AG04449 (cell line): ENCODE measurements at places on chromosomes 16 and 17.

- no peak for DNase-seq
These were observed 7.0 kb upstream of the CYB561 start for GRCh38 chr17:63452962-63453551.

- DNase-seq, result no peak
These were observed 52.6 kb downstream of the RNF213 start for GRCh38 chr17:80313160-80313829.

DNA sequence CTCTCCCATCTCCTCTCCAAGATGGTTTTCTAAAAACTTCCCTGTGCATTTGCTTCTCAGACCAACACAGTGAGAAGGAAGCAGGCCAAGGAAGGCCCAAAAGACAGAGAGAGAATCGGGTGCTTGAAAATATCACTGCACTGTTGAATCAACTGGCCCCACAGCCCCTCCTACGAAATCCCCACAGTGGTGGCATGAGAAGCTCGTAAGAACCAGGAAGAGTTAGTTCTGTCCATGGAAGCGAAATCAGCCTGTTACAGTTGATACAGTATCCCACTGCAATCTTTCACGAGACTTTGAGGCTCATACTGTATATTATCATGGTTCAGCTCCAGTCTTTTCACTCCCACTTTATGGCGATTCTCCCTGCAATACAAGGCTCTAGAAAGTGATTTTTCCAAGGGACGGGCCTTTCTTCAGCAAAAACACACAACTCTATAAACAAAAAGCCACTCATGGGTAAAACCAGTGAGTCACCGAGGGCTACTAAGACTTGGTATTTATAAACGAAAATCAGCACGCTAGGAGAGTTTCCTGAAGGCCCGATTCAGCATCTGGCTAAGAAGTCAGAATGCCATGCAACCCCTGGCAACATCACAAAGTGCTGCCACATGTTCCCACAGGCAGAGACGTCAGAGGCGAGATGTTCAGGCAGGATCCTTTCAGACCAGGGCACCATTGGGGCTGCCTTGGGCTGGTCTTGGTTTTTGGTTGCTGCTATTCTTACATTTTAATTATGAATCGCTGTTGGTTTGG lies 185.7 kb downstream of the IRX5 start:
- DNase-seq, result peak; percentile 64

GRCh38 chr17:82320956-82321927 lies 3.8 kb upstream of the CD7 start:
- DNase-seq, result no peak

DNA sequence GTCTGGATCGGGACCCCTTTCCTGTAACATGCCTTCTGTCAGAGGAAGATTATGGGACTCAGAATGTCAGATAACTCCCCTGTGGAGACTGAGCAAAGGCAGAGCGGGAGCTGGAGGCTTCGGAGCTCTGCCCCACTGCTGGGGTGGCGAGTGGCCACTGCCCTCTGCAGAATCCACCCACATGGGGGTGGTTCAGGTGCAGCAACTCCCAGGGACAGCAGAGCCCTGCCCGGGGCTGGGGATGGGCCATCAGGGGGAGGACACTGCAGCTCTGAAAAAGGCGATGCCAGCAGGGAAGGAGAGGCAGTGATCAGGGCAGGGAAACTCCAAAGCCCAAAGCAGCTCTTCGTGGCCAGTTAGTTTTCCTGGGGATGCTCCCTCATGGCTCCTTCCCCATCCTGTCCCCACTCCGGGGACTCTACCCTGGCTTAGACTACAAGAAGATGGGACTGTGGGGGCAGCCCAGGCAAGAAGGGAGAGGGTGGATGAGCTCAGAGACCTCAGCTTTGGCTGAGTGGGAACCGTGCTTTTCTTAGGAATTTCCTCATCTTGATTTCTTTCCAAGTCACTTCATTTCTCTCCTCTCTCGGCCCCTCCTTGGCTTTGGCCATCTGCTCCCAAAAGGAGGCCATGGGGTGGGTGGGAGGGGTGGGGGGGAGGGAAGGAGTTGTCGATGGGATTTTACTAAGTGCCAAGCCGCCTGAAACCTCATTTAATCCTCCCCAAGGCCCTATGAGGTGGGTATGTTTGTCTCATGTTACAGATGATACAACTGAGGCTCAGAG lies 4.0 kb downstream of the CA4 start:
- no peak for DNase-seq

DNA sequence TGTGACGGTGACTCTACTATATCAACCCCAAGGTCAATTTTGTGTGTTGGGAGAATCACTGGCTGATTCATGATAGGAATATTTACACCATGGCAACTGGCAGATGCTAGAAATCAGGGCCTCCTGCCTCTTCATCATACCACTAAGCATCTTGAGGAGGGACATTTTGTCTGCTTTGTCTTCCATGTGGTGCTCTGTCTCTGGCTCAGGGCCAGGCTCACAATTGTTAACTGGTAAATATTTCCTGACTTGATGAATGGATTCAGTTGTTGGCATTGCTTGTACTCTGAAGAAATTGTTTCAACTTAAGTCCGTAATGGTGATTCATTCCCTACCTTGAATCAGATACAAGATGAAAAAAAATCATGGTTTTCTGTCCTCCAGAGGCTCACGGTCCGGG lies 292.7 kb downstream of the HAPSTR1 start:
- DNase-seq, result no peak

DNA sequence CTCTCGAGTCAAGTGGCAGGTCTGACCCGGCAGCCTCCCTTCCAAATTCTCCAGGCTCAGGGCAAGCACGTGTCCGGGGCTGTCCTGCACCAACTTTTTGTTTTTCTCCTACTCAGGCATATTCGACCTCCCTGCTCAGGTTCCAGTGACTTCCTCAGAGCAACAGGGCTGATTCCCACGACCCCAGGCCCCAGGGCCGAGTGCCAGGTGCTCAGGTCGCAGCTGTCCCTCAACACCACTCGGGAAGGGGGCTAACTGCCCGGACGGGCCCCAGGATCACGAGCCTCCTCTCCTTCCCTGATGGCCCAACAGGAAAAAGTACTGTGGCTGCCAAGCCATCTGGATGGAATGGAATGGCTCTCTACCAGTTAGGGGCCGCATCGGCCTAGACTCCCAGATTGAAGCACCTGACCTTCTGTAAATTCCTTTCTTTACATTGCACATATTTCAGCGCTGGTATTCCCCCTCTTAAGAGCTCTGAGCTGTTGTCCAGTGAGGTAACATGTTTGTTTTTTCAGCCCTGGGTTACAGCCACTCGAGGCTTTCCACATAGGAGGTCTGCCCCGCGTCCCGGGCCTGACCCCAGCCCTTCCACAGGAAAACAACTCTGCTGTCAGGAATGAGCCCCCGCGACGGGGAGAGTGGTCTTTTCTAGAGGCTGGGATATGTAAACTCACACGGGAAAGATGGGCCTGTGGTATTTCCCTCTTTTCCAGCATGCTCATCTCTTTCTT lies 25.0 kb downstream of the NXN start:
- DNase-seq, result peak; percentile 86

GRCh38 chr17:28841901-28842281 lies 699 bp downstream of the FAM222B start:
- DNase-seq, result no peak

- no peak for DNase-seq
These were observed 93.7 kb downstream of the SDK2 start for GRCh38 chr17:73550556-73550955.

GRCh38 chr17:49932138-49932723 lies 36.8 kb upstream of the DLX4 start:
- DNase-seq, result no peak

GRCh38 chr16:27267037-27267677 lies 1.4 kb downstream of the NSMCE1 start:
- DNase-seq, result no peak

DNA sequence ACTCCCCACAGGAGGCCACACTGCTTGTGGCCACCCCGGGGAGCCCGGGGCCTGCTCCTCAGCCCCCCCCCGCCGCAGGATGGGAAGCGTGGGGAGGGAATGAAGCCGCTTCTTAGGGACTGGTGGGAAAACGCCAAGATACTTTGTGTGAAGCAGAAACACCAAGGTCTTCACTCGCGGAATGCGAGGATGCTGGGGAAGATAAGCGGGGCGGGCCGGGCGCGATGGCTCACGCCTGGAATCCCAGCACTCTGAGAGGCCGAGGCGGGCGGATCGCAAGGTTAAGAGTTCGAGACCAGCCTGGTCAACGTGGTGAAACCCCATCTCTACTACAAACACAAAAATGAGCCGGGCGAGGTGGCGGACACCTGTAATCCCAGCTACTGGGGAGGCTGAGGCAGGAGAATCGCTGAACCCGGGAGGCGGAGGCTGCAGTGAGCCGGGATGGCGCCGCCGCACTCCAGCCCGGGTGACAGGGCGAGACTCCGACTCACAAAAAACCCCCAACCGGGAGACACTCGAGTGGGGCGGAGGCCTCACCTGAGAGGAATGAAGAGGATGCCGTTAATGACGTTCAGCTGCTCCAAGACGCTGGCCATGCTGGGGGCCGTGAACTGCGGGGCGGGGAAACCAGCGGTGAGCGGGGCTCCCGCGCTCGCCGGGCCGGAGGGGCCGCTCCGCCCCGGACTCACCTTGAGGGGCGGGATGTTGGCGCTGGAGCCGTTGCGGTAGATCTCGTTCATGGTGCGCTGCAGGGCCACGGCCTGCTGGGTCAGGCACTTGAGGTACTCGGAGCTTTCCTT lies 20.3 kb downstream of the CLUH start:
- no peak for DNase-seq

- DNase-seq, result no peak
These were observed 500.1 kb downstream of the MAF start for GRCh38 chr16:79100447-79100846.

GRCh38 chr17:58317421-58318064 lies 11.1 kb downstream of the TSPOAP1 start:
- peak; percentile 17 for DNase-seq

- DNase-seq, result no peak
These were observed 1.4 kb downstream of the SARM1 start for GRCh38 chr17:28372945-28373274.

GRCh38 chr17:7352503-7352889 lies 534 bp downstream of the KCTD11 start:
- no peak for DNase-seq

- no peak for DNase-seq
These were observed 408.6 kb downstream of the SOX9 start for GRCh38 chr17:72529386-72529785.

DNA sequence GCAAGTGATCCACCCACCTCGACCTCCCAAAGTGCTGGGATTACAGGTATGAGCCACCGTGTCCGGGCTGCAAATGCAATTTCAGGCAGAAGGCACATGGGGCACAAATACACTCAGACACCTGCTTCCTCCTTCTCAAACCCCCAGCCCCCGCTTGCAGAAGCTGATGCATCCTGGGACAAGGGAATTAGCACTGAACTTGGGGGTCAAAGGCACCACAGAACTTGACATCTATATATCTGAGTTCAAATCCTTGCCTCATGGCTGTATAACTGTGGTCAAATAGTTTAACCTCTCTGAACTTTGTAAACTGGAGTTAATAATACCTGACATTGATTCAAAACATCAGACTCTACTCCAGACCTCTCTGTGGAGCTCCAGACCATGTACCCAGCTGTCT lies 4.1 kb upstream of the ARL5C start:
- no peak for DNase-seq

DNA sequence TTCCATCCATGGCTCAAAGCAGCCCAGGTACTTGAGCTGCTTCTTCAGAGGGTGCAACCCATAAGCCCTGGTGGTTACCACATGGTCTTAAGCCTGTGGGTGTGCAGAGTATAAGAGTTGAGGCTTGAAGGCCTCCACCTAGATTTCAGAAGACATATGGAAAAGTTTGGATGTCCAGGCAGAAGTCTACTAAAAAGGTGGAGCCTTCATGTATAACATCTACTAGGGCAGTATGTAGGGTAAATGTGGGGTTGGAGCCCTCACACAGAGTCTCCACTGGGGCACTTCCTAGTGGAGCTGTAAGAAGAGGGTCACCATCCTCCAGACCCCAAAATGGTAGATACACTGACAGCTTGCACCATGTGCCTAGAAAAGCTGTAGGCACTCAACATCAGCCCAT lies 120.9 kb downstream of the HS3ST3A1 start:
- DNase-seq, result no peak

GRCh38 chr17:36463916-36464764 lies 22.3 kb upstream of the ZNHIT3 start:
- no peak for DNase-seq

DNA sequence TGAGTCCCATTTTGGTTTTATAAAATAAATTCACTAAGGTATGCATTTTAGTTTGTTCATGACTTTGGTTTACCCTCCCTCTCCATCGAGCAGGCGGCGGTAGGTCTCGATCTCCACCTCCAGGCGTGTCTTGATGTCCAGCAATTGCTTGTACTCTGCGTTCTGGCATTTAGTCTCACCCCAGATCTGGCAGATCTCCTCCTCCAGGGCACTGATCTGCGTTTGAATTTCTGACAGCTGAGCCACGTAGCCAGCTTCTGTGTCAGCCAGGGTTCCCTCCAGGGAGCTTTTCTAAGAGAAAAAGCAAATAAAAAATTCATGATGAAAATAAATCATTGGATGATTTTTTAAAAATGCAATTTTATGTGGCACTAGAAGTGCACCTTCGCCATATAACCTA lies 4.2 kb downstream of the KRT24 start:
- no peak for DNase-seq

- DNase-seq, result no peak
These were observed 67.7 kb upstream of the ARL4D start for GRCh38 chr17:43330876-43331639.

DNA sequence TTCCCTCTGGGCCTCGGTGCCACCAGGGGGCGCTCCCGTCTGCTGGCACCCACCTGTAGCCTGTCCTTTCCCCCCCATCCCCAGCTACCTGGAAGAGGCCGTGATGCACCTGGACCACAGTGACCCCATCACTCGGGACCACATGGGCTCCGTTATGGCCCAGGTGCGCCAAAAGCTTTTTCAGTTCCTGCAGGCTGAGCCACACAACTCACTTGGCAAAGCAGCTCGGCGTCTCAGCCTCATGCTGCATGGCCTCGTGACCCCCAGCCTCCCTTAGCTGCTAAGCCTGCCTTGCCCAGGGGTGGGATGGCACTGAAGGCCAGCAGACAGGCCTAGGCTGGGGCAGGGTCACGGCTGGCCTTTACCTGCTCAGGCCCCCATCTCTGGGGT lies 818 bp upstream of the NRN1L start:
- DNase-seq, result no peak

DNA sequence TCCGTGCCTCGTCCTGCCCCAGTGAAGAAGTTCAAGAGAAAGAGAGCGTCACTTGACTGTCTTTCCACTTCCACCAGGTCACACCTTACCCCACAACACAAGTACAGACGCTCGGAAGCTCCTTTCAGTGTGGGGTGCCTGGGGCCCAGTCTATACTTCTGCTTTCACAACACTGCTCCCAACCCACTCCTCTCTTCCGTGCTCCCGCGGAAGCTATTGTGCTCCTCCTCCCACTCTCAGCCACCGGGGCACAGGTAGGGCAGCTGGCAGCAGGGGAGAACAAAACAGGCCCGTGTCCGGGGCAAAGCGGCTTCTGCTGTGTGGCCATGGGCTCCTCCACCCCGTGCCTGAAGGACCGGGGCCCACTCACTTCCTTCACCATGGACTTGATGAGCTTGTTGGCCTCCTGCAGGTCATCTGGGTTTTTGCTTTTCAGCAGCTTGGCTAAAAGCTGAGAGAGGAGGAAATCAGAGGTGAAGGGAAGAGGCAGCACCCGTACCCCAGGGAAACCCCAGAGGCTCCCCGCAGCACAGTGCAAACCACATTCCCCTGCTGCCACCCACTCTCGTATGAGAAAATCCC lies 18.9 kb downstream of the GGA3 start:
- no peak for DNase-seq
